ENCODE measurements at places on chromosomes 2 and 18.

DNA sequence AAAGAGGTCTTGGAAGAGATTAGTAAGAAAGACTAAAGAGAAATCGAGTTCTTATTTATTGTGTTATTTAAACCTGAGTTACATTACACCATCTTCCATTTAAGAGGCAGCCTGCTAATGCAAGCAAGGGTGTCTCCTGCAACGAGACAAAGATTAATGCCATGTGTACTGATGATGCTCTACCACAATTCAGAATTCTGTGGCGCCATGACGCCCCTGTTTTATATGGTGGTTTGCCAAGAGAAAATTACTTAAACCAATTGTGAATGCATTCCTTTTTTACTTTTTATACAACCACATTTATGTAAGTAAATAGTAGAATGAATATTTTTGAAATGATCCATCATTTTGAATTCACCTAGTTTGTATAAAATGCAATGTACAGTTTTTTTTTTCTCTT is 356.1 kb upstream of the ZEB2 start:
- no peak overlapping the region for H3K27ac ChIP-seq
- H3K27me3 ChIP-seq: no peaks in the 10 kb centered on the region
- H3K4me1 ChIP-seq: no peaks in the 10 kb centered on the region
- no peak for DNase-seq

GRCh38 chr18:24679062-24679461 is 218.6 kb downstream of the HRH4 start:
- no peaks in the 10 kb centered on the region for H3K36me3 ChIP-seq
- H3K4me3 ChIP-seq: no peak overlapping the region
- no peaks in the 10 kb centered on the region for H3K27me3 ChIP-seq
- no peaks in the 10 kb centered on the region for H3K4me1 ChIP-seq
- no peak for DNase-seq
- no peak overlapping the region for H3K27ac ChIP-seq

DNA sequence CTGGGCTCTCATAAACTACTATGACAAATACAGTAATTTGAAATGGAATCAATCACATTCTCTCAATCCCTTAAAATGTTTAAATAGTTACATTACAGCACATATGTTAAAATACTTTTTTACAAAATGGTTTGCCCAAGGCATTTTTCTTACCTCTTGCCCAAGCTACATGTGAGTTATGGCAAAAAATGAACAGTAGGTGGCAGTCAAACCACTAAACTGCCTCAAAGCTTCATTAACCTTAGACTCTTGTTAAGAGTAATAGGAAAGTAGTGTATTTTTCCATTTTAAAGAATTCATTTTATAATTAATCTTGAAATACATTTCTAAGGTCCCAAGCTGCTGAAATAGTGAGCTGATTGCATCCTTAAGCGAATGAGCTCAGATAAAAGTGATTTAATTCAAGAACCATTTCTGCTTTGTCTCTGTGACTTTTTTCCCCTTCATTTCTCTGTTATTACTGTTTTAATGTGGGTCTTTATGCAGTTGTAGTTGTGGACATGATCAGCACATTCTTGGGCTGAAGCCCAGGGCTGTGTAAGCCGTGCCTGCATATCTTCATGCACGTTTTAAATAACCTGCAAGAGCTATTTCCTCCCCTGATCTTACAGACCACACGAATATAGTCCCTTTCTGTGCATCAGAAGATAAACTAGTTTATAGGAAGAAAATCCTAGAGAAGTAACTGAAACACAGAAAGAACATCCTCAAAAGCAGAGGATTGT is 311.8 kb downstream of the LNPK start:
- H3K27ac ChIP-seq: no peak overlapping the region
- peaks cover 3% of the 10 kb centered on the region for H3K4me1 ChIP-seq
- no peak overlapping the region for H3K4me3 ChIP-seq

- no peak overlapping the region for H3K4me3 ChIP-seq
- H3K36me3 ChIP-seq: peaks cover 7% of the 10 kb centered on the region
- no peaks in the 10 kb centered on the region for H3K27me3 ChIP-seq
- no peak for DNase-seq
These were observed 11.6 kb downstream of the TRIB2 start for GRCh38 chr2:12728221-12728777.

DNA sequence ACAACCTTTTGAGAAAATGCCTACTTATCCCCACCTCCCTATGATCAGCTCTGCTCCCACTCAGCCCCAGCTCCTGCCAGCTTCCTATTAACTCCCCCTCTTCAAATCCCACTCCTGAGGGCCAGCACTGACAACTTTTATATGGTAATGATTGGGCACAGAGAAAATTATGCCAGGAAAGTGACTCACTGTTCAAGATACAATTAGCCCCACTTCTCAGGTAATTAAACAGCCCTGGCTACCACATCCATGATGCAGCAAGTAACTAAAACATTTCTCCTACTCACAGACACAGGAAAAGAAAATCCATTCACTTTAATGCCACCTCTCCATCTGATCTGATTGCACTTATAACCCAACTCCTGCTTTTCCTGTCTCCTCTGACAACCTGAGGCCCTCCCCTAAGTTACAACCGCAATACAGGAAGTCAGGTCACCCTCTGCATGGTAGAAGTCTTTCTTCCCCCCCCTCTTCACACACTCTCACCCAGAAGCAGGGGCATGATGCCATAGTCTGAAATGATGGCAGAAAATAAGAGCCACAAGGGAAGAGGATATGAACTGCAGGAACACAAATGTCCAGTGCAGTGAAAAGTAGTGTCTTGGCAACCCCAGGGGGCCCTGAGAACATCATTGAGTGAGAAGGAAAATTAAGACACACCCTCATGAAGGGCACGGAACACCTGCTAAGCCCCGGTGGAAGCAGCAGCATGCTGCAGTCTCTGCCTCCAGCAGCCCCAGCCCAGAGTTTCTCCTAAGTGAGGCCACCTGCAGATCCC is 54.4 kb downstream of the STK39 start:
- H3K4me1 ChIP-seq: peaks cover 11% of the 10 kb centered on the region
- H3K36me3 ChIP-seq: no peaks in the 10 kb centered on the region
- no peaks in the 10 kb centered on the region for H3K27me3 ChIP-seq
- no peak for DNase-seq
- no peak overlapping the region for H3K27ac ChIP-seq

DNA sequence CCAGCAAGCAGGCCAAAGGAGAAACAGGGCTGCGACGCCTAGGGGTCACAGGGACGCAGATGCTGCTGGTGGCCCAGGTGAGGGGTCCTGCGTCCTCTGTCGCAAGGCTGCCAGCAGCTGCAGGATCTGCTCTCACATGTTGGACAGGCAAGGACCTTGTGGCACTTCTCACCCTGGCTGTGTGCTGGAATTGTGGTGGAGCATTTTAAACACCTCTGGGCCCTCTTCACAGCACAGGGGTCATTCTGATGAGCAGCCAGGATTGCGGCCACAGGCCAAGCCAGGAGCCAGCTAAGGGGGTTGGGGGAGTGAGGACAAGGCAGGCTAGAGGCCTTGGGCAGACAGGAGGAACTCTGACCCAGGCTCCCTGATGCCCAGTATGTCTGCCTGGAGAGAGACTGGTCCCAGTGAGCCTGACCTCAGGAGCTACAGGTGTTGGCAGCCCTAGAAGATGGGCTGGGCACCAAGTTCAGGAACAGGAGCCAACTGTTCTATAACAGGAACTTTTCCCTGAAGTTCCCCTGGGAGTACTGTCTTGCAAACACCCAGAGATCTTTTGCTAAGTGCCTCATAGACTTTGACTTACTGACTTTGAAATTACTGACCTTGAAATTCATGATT is 40.2 kb downstream of the EFR3B start:
- no peaks in the 10 kb centered on the region for H3K27me3 ChIP-seq
- H3K4me3 ChIP-seq: no peak overlapping the region
- no peak overlapping the region for H3K27ac ChIP-seq
- no peak for DNase-seq
- H3K4me1 ChIP-seq: no peaks in the 10 kb centered on the region
- no peaks in the 10 kb centered on the region for H3K36me3 ChIP-seq

GRCh38 chr2:90069290-90069894 is 1377.9 kb downstream of the RPIA start:
- H3K4me3 ChIP-seq: no peak overlapping the region
- H3K36me3 ChIP-seq: no peaks in the 10 kb centered on the region
- no peaks in the 10 kb centered on the region for H3K4me1 ChIP-seq
- no peak overlapping the region for H3K27ac ChIP-seq
- no peaks in the 10 kb centered on the region for H3K27me3 ChIP-seq

Measured in lung (tissue), 17 donors.